ENCODE measurements at places on chromosomes 2 and 18.

DNA sequence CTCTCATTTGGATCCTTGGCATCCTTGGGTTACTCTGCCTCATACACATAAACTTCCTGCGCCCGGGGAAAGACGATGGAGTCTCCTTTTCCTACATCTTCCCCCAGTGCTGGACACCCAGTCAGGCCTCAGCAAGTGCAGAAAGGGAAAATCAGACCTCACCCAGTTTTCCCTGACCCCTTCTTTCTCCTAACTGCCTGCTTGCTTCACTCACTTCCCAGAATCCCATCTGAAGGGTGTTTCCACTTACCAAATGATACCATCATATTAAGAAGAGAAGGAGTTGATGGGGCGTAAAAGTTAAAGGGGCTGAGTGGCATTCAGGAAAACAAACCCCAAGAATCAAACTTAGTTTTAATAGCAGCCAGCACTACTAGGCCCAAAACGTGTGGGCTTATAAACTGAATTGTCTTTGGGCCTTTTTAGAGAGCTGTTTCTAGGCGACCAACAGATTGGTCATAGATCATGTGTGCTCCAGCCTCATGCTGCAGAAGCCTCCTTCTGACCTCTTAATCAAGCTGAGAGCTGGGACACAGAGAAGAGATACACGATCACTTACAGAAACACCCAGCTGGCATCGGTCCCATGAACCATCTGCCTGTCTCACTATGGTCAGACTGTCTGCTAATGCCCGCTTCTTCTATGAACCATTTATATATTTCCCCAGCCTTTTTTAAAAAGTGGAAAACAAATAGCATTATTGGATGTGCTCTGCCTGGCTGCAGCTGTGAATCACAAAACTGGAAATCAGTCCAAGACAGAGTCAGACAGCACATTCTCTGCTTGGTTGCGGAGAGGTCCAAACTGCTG, 165.7 kb upstream of the SLC14A2 start:
- DNase-seq, result no peak

DNA sequence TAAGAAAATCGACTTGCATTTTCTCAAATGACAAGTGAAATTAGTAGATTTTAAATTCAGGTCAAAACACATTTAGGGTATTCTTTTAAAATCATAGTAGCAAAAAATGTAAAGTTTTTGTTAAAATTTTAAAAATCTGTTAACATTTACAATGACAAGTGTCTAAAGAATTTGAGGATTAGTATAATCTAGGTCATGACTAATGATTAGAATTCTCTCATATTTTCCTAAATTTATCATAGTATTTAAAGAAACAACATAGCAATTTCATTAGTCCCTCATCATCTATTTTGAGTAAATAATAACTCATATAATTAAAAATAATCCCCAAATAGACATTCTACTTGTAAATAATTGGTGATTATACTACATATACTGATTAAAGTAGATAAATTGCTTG, 23.6 kb downstream of the THUMPD2 start:
- no peak for DNase-seq

DNA sequence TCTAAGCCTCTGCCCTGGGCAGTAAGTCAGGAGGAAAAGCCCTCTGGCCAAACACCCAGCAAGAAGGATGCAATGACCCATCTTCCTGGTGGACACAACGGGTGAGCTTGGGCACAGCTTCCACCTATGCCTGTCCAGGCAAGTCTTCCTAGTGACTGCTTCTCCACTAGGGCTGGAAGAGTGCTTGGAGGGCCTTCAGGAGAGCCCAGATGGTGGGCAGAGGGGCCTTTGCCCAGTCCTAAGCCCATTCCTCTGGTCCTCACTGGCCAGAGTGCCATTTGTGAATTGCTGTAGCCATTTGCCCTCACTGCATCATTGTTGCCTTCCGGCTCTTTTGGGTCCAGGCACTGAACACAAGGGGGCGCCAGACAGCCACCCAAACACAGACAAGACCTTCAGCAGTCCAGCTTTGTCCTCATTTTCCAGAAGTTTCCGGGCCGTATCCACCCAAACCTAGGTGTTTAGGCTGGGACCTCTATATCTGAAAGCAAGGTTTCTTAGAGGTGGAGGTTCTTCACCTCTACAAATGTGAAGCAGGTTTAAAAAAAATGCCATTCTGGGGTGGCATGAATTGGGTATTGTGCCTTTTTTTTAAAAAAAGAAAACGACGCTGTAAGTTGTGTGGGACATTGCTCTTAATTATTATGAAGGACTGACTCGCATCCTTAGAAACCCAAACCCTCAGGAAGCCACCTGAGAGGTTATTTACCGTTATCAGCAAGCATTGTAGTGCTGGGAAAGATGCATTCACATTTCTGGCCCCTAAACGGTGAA, 29.5 kb downstream of the PAX8 start:
- peak; percentile 35 for DNase-seq

DNA sequence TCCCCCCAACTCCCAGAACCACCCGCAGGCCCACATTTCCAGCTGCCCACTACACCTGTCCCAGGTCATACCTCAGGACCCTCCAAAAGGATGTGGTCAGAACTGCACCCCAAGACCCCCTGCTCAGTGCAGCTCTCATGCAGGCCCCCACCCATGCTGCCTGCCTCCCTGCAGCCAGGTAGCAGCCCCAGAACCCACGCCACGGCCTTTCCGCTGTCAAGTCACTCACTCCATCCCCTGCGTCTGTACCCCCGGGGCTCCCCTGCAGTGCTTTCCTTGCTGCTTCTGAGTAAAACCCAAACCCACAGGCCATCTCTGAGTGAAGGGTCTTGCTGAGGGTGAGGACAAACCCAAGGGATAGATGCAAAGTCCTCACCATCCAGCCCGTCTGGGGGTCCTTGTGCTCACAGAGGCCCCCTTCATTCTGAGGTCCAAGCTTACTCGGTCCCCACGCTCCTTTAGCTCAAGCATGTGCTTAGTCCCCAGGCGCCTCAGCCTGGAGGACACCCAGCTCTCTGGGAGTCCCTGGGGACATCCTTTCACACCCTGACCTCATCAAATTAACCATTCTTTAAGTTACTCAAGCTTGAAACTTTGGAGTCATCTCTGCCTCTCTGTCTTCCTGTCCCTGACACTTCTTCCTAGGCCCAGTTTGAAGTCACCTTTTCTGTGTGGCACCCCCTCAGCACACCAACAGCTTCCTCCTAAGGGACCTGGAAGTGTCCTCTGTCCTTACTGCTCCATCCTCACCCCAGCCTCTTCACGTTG, 130.1 kb downstream of the SMAD7 start:
- DNase-seq, result no peak

- DNase-seq, result no peak
Observed at GRCh38 chr2:167355821-167356220, 467.5 kb downstream of the XIRP2 start.

GRCh38 chr18:58491113-58491696, 137.7 kb downstream of the ALPK2 start:
- DNase-seq, result no peak

DNA sequence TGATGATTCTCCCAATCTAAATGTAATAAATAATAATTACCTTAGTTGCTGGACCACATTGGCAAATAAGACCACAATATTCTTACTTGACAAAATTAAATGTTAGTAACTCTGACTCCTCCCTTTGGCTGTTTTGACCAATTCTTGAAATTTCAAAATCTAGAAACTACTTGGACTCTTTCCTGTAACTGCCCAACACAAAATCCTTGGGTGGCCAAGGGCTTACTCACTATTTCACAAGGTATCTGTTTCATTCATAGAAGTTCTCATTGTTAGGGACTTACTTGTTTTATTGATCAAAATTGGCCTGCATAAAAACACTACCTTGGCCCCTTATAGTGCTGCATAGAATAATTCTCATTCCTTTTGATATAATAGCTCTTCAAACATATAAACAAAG, 19.4 kb downstream of the CDH20 start:
- DNase-seq, result no peak

DNA sequence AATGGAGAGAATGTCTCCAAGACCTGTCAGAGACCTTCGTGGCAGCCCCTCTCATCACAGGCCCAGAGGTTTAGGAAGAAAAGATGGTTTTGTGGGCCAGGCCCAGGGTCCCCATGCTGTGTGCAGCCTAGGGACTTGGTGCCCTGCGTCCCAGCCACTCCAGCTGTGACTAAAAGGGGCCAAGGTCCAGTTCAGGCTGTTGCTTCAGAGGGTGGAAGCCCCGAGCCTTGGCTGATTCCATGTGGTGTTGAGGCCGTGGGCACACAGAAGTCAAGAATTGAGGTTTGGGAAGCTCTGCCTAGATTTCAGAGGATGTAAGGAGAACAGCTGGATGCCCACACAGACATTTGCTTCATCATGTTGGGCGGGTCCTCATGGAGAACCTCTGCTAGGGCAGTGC, 45.1 kb upstream of the ACTR2 start:
- no peak for DNase-seq

DNA sequence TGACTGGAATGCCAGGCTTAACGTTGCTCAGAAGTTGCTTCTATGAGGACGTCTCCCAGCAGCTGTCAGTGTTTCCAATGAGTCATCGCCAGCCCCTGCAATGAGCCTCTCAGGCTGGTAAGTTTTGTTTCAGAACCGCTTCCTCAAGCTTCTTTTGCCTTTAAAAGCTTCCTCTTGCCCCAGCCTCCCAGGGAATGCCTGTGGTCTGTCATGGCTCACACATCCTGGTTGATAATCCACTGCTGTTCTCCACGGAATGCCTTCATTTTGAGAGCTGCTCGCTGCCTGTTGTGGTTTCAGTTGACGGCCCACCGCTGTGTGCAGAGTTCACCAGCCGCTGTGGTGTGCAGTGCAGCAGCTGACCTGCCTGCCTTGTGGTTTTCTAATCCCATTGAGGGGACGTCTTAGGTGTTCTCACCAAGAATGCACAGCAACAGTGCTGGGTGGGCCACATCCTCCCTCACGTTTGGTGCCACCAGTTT, 96.4 kb downstream of the RTP5 start:
- peak; percentile 51 for DNase-seq

- no peak for DNase-seq
Observed at GRCh38 chr18:11726556-11726955, 37.5 kb downstream of the GNAL start.

DNA sequence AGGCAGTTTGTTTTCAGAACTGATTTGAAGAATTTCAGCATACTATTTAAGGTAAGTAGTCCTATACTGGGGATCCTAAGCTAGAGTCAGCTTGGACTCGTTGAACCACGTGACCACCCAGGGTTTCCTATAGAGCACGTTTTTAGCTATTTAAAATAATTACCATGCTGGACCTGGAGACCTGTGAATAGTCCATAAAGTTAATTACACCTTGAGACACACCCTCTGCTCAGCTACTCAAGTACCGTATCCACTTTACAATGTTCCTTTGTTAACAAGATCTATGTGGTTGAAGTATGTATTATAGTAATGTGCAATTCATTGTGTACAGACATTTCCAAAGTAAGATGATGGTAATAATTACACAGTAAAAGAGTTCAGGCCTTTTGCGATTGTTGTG, 67.6 kb downstream of the CRIM1 start:
- DNase-seq, result no peak

DNA sequence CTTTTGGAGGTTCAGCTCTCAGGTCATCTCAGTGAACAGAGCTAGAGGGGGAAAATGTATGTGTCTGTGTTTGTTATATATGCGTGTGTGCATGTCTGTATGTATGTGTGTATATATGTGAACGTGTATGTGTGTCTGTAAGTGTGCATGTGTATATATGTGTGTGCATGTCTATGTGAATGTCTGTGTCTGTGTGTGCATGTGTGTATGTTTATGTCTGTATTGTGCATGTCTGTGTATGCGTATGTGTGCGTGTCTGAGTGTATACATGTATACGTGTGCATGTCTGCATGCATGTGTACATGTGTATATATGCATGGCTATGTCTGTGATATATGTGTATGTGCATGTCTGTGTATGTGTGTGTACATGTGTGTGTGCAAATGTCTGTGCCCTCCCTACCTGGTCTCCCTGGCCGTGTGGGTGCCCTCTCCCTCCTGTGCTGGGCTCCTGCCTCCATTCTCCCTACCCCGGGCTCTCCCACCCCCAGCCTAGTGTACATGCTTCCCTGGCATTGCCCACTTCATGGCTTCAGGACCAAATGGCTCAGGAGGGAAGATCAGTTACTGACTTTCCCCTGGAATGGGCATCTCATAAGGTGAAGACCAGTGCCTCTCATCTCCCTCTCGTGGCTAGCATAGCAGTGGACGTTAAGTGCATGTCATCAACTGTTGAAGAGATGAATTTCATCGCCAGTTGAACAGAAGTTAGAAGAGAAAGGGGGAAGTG, 49.9 kb downstream of the TRAF3IP1 start:
- DNase-seq, result no peak

GRCh38 chr2:146784602-146785001, 1060.2 kb upstream of the ACVR2A start:
- DNase-seq, result no peak

DNA sequence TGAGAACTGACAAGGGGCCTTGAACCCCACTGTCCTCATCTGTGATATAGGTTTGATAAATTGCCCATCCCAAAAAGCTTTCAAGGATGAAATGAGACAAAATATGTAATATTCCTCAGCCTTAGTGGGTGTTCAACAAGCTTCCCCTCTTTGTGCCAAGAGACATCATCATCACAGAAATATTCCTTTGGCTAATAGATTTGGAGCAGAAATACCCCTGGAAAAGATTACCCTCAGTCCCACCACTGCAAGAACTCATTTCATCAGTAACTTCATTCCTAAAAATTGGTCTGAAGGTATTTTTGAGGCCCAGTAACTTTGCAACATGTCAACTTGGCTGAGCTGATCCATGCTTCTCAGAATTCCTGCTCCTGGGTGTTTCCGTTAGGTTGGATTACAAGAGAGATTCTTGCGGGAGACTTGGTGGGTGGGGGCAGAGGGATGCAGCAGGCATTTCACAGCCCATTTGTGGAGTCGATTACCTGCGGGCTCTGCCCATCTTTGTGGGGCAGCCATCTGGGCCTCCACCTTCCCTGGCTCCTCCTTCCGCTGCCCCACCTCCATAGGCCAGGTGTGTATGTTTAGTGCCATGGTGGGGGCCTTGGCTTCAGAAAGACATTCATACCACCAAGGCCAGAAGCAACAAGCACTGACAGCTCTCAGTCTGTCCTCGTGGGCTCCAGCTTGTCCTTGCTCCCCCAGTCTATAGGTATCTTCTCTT, 263.9 kb downstream of the GLI2 start:
- DNase-seq, result no peak

DNA sequence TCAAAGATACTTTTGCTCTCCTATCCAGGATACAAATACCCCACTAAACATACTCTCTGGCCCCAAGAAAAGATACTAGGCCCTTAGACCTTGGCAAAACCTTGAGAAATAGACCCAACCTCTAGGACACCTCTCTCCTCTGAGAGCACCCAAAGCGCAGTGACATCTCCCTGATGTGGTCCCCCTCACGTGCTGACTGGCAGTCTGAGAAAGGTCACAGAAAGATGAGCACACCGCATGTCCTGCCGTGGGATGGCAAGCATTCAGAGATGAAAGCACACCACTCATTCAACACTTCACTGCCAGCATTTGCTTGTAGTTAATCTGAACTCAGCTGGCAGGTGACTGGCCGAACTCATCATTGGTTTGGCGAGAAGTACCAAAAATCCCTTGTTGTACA, 6.1 kb upstream of the TBC1D8 start:
- no peak for DNase-seq

- DNase-seq, result no peak
Observed at GRCh38 chr2:98946855-98947254, 10.8 kb upstream of the CRACDL start.
